RCC 7860 (cell line): ENCODE measurements at places on chromosomes 6 and 20.

- DNase-seq = no peak
These were observed 99.6 kb upstream of the DST start for GRCh38 chr6:56742122-56742791.

DNA sequence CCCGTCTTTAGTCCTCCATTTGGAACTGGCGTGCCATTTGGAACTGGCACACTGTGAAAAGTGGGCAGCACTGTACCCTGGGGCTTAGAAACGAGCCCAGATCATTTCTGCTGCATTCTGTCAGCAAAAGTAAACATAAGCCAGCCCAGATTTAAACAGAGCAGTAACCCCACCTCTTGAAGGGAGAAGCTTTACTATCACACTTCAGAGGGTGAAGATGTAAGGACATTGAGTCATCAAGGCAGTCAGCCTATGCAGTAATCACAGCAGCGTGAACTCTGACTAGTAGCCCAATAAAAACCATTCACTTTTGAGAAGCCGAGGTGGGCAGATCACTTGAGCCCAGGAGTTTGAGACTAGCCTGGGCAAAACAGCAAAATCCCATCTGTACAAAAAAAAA lies 216.9 kb downstream of the EYA2 start:
- peak; percentile 24 for DNase-seq

DNA sequence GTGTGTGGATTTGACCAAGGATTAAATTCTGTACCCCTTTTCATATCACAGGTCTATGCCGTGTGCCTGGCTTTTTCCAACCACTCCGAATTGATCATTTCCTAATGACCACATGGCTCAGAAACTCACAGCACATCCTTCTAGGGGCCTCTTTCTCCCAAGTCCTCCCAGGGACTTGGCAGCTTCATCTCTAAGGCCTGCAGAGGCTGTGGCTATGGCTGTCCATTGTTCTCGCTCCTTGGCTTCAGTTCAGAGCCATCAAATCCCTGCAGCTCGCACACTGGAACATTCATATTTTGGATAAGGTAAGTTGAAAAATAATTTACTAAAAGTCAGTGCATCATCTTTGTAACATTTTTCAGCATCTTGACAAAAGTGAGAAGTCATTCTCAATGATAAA lies 497.2 kb upstream of the CDH4 start:
- no peak for DNase-seq

DNA sequence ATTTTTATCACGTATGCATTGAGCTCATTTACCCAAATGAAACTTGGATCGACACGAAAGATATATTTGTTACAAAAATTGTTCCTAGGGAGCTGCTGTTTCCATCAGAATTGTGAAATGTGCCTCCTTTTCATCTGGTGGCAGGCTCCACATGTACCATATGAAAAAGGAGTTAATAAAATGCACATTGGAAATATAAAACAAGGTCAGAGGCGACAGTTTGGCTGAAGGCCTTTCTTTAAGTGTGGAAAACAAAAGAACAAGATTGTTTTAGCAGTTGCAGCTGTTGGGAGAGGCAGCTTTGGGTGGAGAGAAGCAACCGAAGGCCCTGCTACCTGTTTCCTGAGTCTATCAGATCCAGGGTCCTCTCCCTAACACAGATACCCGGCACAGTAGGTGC lies 334.5 kb upstream of the NT5E start:
- DNase-seq = no peak

DNA sequence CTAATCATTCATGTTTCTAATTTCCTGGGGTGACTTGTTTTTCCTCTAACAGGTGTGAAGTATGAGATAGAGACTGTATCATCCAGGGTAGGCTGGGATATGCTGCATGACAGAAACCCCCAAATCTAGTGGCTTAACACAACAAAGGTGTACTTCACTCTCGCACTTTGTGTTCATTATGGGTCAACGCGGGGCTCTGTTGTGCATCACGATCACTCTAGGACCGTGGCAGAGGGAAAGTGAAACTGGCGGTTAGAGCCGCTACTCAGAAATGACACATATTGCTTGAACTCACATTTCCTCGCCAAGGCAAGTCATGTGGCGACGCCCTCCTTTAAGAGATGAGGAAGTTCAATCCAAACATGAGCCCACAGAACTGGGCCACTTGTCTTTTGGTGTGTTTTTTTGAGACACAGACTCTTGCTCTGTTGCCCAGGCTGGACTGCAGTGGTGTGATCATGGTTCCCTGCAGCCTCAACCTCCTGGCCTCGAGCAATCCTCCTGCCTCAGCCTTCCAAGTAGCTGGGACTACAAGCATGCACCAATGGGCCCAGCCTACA lies 41.3 kb downstream of the PCNA start:
- DNase-seq = no peak

GRCh38 chr20:24597051-24597450 lies 127.6 kb downstream of the SYNDIG1 start:
- DNase-seq = no peak

- no peak for DNase-seq
These were observed 93.7 kb downstream of the LY86 start for GRCh38 chr6:6682225-6682624.

DNA sequence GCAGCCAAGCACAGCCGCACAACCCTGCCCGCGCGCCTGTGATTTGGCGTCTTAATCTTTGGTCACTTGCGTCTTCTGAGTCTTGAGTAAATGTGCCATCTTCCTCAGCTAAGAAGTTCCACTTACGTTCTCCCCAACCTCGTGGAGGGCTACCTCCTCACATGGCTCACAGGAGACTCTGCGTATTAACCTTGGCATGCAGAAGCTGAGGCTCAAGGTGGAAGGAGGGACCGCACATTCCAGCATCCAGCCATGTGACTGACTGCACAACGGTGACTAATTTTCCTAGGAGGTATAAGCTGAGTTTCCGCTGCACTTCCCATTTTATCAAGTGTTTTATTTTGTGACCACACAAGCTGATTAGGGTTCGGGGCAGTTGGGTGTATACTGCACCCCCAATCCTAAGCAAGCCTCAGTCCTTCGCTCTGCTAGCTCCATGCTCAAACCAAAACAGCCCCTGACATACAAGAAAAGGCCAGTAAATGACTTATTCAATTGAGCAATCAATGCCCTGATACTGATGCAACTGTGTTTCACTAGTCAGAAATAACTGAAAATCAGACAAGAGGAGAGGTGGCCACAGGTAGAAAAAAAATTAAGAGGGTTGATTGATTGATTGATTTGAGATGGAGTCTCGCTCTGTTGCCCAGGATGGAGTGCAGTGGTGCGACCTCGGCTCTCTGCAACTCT lies 7.0 kb downstream of the BEND3 start:
- no peak for DNase-seq

- no peak for DNase-seq
These were observed 38.5 kb downstream of the TRAM2 start for GRCh38 chr6:52538252-52538900.

DNA sequence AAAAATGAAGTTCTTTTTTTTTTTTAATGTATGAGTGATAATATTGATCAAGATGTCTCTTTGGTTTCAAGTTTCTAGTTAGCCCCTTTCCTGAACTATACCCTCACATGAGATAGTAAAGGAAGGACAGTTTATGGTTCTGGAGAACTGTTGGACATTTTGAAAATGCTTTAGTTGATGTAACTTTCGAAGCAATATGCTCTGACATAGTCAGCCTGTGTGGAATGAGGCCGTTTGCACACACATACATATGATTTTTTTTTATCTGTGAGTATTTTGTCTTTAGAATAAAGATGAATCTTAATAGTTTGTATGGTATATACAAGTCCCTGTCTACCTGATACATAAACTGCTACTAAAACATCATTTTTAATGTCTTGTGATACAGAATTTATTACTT lies 177.0 kb downstream of the ARID1B start:
- no peak for DNase-seq

DNA sequence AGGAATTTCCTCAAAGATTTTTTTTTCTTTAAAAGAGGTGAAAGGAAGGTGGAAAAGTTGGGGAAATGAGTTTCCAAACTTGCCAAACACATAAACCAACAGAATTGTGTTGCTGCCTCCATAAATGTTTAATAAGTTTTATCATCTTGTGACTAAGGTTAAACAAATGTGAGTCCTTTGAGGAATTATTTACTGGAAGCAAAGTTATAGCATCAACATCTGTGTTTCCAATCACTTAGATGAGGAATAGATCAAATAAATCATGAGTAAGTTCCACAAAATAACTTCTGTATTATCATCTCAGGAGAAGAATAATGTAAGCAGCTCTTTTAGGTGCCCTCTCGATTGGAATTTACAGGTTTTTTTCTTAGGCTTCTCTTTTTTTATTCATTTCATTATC lies 20.5 kb downstream of the TSHZ2 start:
- no peak for DNase-seq

DNA sequence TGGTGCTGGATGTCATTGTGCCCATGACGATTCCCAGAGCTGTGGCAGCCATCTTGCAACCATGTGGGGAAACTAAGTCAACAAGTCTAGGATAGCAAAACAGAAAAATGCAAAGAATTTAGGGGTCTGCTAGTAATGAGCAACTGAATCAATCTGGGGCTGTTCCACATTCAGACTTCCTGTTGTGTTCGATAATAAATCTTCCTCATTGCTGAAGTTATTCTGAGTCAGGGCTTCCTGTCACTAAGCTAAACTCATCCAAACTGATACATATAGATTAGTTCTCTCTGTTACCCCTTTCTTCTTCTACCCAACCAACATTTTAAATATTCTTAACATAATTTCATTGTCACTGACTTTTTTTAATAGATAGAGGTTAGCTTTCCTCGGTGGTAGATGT lies 205.9 kb downstream of the HACE1 start:
- DNase-seq = no peak

- peak; percentile 38 for DNase-seq
These were observed 78.3 kb downstream of the TBX18 start for GRCh38 chr6:84685983-84686584.

DNA sequence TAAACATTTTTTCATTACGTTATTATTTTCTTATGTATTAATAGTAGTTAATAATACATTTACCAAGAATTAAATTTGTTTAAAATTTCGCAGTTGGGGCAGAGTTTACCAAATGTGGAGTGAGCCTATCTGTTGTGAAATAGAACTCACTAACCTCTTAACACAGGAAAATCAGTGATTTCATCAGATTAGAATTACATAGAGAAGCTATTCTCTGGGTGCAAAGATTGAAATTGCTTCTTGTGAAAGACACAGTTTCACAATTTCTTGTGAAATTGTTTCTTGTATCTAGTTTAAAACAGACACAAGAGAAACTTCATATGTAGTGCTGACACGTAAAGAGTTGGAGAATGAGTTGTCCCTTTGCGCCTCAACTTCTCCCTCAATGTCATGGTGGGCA lies 69.4 kb upstream of the PRL start:
- DNase-seq = no peak

- no peak for DNase-seq
These were observed 207.9 kb downstream of the NFATC2 start for GRCh38 chr20:51334609-51335008.

DNA sequence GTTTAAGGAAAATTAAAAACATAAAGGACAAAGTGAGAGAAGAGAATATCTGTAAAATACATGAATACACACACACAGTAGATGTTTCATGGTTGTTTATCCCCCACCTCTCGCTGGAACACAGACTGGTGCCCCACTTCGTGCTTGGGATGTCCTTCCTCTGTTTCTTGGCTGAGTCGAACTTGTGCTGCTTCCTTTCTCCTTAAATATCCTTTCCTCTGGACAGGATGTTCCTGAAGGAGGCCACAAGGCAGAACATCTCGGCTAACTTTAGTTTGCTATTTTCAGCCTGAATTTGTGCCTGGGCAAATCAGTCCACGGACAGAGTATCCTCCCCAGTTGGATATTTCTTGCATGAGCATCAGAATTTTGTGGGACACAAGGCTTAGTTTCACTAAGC lies 54.7 kb upstream of the ZMYND8 start:
- DNase-seq = no peak

GRCh38 chr6:106138151-106138550 lies 52.0 kb downstream of the PRDM1 start:
- DNase-seq = no peak

DNA sequence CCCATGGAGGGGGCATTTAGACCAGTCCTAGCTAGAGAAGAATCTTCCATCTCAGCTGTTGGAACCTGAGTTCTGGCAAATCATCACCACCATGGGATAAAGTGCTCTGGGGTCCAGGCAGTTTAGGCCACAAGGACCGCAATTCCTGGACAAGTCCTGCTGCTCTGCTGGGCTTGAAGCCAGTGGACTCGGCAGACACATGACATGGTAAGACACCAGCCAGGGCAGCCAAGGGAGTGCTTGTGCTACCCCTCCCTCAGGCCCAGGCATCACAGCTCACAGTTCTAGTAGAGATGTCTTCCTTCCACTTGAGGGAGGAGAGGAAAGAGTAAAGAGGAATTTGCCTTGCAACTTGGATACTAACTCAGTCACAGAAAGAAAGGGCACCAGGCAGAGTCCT lies 246.0 kb downstream of the EYA4 start:
- DNase-seq = no peak

- DNase-seq = peak; percentile 39
These were observed 39.0 kb downstream of the NCOA3 start for GRCh38 chr20:47540443-47541354.

DNA sequence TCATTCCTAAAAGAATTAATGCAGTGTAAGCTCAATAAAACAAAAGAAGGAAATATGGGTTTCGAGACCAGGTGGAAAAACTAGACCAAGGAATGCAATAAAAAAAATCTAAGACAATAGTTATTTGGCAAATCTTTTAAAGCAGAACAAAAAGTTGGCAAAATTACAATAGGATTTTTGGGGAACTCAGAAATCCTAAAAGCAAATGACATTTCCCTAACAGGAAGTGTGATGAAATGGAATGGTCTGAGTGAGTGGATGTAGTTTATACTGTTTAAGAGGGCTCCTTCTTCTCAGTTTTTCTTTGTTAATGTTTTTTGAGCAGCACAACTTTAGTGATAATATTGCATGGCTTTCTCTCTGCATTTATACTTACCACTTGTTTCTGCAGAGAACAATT lies 190.0 kb downstream of the PLCB4 start:
- DNase-seq = no peak

- peak; percentile 58 for DNase-seq
These were observed 30.6 kb downstream of the MRPL14 start for GRCh38 chr6:44096612-44097011.

DNA sequence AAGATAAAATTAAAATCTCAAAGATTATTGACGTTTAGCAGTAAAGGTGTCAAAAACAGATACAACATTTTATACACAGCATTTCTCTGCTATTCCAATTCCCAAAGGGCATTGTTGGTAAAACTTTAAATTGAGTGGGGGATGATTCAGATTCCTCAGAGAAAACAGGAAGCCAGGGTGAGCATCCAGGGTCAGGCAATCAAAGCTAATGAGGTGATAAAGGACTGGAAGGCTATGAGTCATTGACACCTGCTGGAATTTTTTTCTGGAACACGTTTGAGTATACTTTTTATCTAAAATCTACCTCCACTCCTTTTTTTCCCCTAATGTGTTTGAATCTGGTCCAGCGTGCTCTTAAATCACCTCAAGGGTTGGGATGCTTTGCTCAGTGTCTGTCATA lies 52.2 kb downstream of the FKBP1C start:
- no peak for DNase-seq

- peak; percentile 20 for DNase-seq
These were observed 26.2 kb downstream of the CCN2 start for GRCh38 chr6:131924881-131925474.
